ENCODE measurements at places on chromosomes 4 and X.

GRCh38 chr4:116082808-116083366, 969.5 kb upstream of the NDST4 start:
- DNase-seq, result no peak

GRCh38 chrX:15315509-15315908, at the start of gene ASB11:
Gene ASB11 (minus strand): TSS chrX:15315640. CDS start chrX:15315605, 35 bp downstream.
- DNase-seq, result no peak

DNA sequence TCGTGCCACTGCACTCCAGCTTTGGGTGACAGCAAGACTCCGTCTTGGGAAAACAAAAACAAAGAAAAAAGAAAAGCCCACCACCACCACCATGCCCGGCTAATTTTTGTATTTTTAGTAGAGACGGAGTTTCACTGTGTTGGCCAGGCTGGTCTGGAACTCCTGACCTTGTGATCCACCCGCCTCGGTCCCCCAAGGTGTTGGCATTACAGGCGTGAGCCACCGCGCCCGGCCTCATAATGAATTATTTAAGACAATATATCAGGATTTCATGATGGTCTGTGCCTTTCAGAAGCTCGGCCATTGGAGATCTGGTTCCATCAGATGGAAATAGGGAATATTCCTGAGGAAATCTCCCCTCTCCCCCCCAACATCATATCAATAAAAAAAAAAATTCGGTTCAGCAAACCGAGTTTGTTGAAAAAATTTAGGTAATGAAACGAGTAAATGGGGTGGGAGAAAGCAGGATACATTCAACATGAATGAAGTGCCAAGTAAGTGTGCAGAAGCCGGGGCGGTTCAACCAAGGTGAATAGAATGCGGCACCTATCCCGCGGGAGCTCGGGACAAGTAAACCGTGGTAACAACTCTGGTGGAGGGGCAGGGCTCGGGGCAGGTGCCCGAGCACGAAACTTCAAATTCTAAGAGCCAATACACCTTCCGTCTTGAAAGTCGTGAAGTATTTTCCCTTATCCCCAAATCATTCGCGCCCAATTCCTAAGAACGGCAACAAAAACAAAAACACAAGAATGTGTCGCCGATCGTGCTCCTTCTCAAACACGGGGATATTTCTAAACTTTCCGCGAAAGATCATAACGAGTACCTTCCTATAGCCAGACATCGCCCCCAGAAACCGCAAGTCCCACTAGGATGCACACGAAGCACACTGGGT, 773 bp upstream of the TXLNG start:
- DNase-seq, result peak; percentile 15

DNA sequence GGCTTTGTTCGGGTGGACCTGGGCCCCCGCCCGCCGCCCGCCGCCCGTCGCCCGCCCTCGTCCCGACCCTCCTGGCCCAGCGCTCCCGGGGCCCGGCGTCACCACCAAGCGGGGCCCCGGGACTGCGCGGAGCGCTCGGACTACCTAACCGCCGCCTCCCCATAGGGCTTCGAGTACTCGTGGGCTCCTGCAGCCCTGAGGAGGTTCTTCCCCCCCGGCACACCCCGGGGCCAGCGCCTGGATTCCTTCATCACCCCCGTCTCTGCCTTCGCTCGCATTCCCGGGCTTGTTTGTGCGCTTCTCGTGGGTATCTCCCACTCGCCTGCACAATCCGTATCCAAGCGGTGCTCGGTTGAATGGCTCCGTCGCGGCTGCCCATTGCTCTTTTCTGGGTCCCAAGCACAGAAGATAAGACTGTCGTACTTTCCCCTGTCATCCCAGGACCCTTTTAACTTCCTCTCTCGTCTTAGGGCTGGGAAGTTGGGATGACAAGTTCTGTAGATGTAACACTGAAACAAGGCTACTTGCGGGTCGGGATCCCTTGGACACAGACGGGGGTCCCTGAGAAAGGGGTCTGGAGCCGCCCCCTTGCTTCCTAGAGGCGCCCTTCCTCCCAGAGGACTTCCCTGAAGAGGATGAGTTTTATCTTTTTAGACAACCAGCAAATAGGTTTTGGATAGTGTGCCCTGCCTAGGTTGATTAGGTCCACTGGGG, 565 bp downstream of the MOB1B start:
- peak; percentile 27 for DNase-seq

DNA sequence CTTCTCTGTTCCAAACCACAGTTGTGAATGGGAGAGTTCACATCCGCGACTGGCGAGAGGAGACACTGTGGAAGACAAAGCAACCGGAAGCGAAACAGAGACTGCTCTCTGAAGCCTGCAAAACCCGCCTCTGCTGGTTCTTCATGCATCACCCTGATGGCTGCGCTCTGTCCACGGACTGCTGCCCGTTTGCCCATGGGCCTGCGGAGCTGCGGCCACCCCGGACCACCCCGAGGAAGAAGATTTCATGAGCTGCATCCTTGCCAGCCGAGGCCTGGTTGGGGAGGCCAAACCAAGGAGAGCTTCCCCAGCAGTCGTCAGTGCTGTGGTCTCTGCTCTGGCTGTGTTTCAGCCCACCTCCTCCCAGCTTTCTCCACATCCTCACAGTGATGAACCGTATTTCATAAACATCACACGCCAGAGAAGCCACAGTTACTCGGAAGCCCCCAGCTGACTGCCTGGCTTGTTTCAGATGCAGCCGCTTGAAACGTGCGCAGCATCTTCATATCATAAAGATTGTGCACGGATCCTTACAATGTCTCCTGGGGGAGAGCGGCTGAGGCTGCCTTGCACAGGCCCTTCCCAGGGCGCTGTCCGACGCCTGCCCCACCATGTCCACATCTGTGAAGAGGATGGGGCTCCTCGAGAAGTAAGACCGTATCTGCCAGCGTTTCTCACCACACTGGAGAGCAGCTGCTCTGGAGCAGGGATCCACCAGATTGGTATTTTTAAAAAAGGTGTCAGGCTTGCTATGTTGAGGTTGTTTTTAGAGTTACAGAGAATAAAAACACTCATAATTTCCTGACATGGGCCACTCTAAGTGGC, 35.4 kb downstream of the TRMT44 start:
- no peak for DNase-seq

GRCh38 chrX:40736170-40736505, 796 bp upstream of the MED14 start:
- no peak for DNase-seq

GRCh38 chr4:82403725-82404124, 26.5 kb downstream of the HNRNPDL start:
- DNase-seq, result no peak

- DNase-seq, result peak; percentile 38
Observed at GRCh38 chrX:154021131-154021611, 1.5 kb upstream of the IRAK1 start.

- no peak for DNase-seq
Observed at GRCh38 chrX:48997455-48997854, 4.6 kb downstream of the GRIPAP1 start.

GRCh38 chr4:70443329-70443728, 28.7 kb upstream of the MUC7 start:
- no peak for DNase-seq

- peak; percentile 62 for DNase-seq
Observed at GRCh38 chr4:13544606-13545393, 492 bp upstream of the NKX3-2 start.

DNA sequence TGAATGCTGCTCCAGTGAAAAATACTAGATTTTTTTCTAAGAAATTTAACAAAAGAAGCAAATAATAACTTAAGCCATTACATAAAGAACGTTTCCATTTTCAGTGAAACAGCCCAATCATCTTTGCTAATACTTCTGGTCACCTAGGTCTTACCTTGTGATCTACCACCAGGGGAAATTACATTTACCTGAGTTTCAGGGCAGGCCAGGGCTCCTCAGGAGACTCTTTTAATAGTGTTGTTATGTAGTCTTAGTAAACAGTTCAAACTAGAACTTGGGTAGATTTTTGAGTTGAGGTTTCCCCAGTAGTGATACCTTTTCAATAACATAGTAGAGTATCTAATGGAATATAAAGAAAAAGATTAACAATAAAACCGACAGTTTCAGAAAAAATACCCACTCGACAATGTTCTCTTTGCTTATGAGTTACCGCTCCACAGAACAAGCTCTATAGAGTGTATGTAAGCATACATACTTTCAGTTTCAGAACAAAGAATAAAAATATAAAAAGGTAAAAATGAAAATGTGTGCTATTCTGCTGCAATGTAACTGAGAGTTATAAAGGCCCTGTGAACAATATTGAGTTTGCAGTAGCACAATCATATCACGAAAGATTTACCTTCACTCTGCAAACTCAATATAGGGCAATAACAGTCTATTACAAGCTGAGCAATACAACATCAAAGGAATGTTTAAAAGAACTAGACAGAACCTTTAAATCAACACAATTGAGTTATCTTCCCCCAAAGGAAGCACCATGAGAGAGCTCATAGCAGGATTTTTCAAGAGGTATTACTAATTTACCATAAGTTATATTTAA, 165.8 kb downstream of the ATOH1 start:
- DNase-seq, result no peak

GRCh38 chrX:108947205-108947604, 210.8 kb upstream of the IRS4 start:
- DNase-seq, result no peak

- DNase-seq, result no peak
Observed at GRCh38 chr4:52407545-52407944, 251.6 kb downstream of the USP46 start.

DNA sequence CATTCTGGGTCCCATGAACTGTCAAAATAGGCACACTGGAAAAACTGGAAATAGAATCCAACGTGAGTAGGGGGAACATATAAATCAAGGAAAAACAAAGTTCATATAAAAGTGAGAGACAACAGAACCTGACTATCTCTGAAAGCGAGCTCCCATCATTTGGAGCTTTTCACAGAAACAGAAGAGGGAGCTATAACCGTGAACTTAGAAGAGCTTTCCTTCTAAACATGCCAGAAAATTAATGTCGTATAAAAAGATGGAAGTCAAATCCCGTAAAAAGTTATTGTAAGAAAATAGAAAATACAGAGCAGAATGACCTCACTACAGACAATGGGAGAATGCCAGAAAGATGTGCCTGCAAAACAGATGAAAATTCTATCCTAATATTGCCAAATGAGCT, 23.9 kb upstream of the HSD17B10 start:
- no peak for DNase-seq

GRCh38 chrX:131614241-131614640, 70.4 kb downstream of the OR13H1 start:
- no peak for DNase-seq

DNA sequence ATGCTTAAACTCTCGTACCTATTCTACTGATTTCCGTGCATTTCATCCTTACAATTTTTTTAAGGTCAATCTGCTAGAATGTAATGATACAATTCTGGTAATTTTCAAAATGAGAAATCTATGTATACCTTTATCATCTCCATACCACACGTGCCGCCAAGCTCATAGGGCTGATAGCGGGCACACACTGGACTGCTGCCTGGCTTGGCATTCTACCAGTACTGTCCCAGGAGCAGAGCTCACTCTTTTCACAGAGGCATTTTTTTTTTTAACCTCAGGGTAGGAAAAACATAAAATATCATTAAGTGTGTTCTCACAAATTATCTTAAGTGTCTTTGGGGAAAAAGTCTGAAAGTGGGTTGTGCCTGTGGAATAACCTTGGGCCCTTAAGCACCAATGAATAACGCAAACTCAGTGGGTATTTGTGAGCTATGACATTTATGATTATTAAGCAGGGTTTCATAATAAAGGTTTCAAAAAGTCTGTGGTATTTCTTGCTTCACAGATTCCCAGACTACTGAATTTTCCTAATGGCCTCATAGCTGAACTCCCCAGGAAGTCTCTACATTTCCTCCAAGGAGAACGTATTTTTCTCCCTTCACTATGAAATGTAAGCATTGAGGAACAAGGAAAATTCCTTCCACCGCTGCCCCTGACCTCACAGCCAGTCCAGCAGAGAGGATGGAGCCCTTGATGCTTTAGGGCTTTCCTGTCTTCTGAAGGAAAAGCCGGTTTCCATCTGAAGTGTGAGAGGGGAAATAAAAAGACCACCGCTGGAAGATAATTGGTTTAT, 125.2 kb downstream of the ELOVL6 start:
- DNase-seq, result no peak

GRCh38 chr4:173014113-173014558, 154.5 kb upstream of the GALNT7 start:
- DNase-seq, result no peak

DNA sequence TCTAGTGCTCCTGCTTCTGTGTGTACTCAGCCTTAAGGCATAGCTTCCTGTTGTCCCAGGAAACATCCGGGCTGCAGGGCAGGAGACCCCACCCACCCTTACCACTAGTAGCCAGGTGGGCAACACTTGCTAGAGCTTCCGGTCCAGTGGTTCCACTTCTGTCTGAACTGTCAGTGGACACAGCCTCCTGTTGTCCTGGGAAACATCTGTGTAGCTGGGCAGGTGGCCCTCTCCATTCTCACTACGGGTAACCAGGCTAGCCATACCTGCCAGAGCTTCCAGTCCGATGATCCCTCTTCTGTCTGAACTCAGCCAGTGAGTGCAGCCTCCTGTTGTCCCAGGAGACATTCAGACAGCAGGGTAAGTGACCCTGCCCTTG, 372.2 kb downstream of the INPP4B start:
- DNase-seq, result no peak

DNA sequence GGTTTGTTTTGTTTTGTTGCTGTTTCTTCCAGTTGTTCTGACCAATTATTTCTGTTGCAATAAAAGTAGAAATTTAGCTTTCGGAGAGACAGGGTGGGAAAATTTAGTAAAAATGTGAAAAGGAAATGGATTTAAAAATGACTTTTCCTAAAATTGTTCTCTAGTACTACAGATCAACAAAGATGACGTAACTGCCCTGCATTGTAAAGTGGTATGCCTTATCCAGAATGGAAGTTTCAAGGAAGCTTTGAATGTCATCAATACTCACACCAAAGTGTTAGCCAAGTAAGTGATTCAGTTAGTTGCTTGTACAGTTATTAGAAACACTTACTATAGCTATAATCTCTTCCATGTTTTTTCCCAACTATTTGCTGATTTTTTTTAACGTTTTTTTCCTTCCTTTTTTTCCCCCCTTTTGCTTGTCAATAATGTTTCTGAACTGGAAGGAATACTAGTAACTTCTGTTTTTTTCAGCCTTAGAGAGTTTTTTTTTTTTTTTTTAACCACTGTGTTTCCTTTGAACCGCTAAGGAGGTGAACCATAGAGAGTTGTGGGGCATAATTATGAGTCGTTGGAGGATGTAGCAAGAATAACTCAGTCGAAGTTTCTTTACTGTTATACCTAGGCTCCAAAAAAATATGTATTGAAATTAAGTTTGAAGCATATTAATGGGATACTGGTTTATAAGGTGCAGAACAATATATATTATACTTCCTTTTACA, 2.2 kb downstream of the SRP72 start:
- DNase-seq, result no peak

DNA sequence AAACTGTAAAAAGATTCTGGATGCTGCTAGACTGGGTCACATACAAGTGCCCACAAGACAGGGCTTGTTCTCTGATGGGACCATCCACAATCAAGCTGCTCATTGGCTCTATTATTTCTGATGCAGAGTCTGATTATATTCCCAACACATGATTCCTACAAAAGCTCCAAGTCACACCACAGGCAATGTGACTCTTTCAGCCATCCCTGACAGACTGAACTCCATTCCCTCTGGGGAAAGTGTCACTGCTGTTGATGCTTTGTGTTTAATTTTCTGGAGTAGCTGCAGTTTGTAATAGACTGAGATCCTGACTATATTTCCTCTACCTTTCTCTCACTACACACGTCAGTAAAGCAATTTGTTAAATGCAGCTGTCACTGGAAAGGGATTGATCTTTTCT, 55.4 kb upstream of the BCLAF3 start:
- DNase-seq, result no peak

Data from activated CD4-positive, alpha-beta T cell treated with anti-CD3 and anti-CD28 coated beads, Interleukin-2, Interleukin-6, amounts not matched to agents 100 ng/mL and 50 ng/mL, durations not matched to agents 16 hours and 8 hours (primary cell).